Stomach (tissue), 19 donors: ENCODE measurements at places on chromosomes 16 and 17. TPM values are rescaled to one million over a fixed set of nuclear protein-coding genes. Genes with fewer than 3 reads are reported as not detected.

The SLC25A11 gene
- total RNA-seq, result 43.2 TPM

The TEX2 gene
- 34.8 TPM for total RNA-seq

The IGSF6 gene
- not detected for total RNA-seq

The HCRT gene
- not detected for total RNA-seq

- DNase-seq, result no peak
Observed at GRCh38 chr17:49576917-49577649, 1.4 kb downstream of the NXPH3 start.

DNA sequence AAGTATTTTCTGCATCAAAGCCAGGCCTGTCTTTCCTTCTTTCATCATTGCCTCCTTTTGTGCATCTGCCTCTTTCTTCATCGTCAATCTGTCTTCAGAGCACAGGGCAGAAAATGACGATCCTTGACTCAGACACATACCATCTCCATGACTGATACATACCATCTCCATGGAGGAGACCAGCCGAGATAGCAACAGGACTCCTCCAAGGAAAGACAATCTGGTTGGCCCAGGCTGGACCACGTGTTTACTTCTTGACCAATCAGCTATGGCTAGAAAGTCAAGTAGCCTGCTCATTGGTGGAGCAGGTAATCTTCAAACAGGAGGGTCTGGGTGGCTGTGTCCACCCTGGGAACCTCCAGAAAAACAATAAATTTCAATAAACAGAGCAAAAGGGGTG is 164.6 kb downstream of the CPPED1 start:
- DNase-seq, result no peak

GRCh38 chr17:38958756-38959155 is 8.4 kb downstream of the FBXO47 start:
- DNase-seq, result no peak

DNA sequence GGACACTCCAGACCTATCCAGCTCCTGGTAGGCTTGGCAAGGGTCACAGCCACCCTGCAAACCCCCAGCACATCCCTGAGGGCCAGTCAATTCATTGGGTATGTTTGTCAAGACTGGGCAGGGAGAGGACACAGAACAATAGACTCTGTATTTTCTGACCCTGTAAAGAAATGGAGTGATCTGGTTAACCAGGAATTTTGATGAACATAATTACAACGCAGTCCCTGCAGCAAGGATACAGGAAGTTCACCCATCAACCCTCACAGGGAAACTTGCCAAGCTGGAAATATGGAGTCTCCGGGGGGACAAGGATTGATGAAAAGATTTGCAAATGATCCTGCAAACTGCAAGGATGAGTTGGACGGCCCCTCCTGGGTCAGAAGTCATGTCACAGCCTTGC is 126.1 kb upstream of the RCVRN start:
- peak; percentile 41 for DNase-seq

DNA sequence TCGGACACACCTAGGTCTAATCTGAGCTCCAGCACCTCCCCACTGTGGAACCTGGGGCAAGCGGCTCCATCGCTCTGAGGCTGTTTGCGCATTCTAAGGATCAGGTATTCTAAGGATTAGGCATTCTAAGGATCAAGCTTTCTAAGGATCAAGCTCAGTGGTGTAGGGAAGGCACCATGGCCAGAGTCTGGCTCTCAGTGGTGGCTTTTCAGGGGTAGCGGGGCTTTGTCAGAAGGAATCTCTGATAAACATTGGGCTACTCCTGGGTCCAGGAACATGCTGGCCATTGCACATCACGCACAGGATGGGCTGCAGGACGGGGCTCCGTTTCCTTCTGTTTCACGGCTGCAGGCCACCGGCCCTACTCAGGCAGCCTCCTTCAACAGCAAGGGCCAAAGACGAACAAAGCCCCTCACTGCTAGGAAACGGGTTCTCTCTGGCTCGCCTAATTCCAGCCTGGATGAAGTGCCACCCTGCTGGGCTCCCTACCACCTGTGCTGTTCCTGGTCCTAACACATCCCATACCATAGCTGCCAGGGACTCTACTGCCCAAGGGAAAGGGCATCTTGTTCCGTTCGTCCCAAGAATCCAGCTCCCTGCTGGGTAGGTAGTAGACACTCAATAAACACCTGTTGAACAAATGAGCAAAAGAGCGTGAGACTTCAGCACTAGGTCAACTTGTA is 5.5 kb downstream of the C1QTNF1 start:
- DNase-seq, result no peak

GRCh38 chr16:85412911-85413520 is 200.1 kb upstream of the GSE1 start:
- no peak for DNase-seq
